ENCODE measurements at places on chromosomes 4 and X.

- DNase-seq: no peak
These were observed 93.0 kb downstream of the HDAC8 start for GRCh38 chrX:72479324-72480274.

DNA sequence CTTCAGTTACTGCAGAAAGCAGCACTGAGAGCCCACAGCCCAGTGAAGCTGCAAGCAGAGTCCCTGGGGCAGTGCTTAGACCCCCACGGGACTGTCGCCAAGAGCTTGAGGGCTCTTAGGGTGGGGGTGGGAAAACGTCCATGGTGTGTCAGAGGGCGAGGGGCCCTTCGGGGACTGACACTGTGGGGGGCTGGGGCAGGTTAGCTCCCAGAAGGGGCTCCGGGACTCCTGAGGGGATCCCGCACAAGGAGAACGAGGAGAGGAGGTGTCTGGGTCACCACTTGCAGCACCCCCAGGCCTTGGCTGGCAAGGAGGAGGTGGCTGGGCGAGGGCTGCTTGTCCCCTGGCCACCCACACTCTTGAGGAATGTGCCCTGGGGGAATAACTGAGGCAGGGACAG lies 20.8 kb downstream of the NAT8L start:
- no peak for DNase-seq

DNA sequence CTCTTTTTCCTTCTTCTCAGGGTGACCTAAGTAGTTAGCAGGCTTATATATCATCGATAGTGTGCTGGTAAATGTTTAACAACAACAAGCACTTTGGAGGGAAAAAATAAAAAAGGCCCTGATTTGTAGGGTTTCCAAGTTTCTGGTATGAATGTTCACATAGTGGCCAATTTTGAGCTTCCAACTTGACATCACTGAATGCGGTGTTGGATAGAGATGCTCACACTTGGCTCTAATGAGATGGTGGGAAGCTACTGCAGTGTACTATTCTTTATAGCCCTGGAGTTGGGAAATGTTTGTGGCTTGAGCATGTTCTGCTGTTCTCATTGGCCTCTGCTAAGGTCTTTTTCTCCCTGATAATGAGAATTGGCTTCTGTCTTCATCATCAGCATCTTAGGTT lies 875.3 kb downstream of the PCDH7 start:
- DNase-seq: no peak

GRCh38 chr4:105943234-105943633 lies 48.0 kb downstream of the NPNT start:
- no peak for DNase-seq

DNA sequence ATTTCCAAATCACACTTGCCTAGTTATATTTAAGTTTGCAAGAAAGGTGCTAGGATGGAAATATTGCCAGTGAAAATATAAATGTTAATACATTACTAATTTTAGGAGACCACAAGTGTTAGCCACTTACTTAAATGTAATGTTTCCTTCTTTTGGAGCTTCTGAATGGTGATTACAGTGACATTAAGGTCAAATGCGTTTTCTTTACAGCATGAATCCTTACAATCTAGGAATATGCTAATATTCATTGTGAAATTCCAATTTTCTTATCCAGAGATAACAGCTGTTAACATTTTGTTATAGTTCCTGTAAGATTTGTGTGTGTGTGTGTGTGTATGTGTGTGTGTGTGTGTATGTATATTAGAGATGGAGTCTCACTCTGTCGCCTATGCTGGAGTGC lies 70.2 kb upstream of the NUDT6 start:
- DNase-seq: no peak

GRCh38 chr4:94870146-94870545 lies 112.4 kb downstream of the BMPR1B start:
- DNase-seq: no peak

GRCh38 chr4:165723051-165723795 lies 149.8 kb upstream of the TLL1 start:
- DNase-seq: no peak

- no peak for DNase-seq
These were observed 19.4 kb downstream of the LYAR start for GRCh38 chr4:4270529-4270928.

GRCh38 chr4:141216002-141216761 lies 4.5 kb upstream of the ZNF330 start:
- no peak for DNase-seq

- no peak for DNase-seq
These were observed 933.9 kb downstream of the ADGRL3 start for GRCh38 chr4:62133977-62134376.

- no peak for DNase-seq
These were observed 617 bp upstream of the MRFAP1L1 start for GRCh38 chr4:6710282-6710681.

DNA sequence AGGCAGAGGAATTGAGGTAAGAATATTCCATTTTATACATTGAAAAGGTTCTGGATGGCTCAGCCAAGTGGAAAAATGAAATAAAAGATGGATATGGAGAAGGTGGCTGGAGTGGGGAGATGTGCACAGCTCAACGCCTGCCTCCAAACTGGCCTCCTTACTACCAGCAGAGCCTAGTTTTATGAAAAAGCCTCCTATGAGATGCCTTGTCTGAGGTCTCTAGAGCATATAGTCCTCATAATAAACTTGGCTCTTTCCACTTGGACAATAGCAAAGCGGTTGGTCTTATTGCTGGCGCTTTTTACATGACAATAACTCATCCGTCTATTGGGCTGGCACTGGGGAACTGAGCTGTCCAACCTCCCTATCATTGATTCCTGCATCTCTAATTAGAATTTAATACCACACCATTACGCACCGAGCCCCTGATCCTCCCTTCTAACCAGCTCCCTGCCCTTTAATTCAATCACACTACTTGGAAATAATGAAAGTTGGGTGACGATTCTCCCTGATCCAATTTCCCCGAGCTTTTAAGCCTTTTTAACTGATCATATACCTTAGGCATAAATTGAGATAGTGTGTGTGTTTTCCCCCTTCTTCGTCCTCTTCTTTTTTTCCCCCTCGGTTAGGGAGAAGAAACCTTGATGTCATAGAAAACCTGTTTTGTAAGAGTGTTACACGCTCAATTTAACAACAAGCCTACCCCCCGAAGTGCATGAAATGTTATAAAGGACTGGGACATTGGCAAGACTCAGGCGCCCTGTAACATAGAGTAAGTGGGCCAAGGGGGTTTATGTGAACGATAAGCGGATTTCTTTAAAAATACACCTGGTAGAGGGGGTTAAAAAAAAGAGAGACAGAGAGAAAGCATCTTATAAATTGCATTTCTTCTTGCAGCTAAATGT lies at the start of gene PHOX2B:
PHOX2B (minus strand) TSS at position 155 of the 905 bp plus-strand sequence; CDS start at position 40, 115 bp downstream.
- DNase-seq: no peak

- DNase-seq: no peak
These were observed 930.2 kb downstream of the C4orf33 start for GRCh38 chr4:130026185-130026584.
